Stimulated activated memory B cell treated with anti-CD40 and anti-IgM and Interleukin-4, amounts not matched to agents 10 μg/mL and 1 μg/mL and 100 μg/mL, for 72 hours (primary cell): ENCODE measurements at places on chromosomes 12 and 14.

- ATAC-seq: no peak
Observed at GRCh38 chr12:13442457-13442856, 245.9 kb downstream of the EMP1 start.

- no peak for ATAC-seq
Observed at GRCh38 chr14:88551980-88552431, 2.8 kb downstream of the PTPN21 start.

DNA sequence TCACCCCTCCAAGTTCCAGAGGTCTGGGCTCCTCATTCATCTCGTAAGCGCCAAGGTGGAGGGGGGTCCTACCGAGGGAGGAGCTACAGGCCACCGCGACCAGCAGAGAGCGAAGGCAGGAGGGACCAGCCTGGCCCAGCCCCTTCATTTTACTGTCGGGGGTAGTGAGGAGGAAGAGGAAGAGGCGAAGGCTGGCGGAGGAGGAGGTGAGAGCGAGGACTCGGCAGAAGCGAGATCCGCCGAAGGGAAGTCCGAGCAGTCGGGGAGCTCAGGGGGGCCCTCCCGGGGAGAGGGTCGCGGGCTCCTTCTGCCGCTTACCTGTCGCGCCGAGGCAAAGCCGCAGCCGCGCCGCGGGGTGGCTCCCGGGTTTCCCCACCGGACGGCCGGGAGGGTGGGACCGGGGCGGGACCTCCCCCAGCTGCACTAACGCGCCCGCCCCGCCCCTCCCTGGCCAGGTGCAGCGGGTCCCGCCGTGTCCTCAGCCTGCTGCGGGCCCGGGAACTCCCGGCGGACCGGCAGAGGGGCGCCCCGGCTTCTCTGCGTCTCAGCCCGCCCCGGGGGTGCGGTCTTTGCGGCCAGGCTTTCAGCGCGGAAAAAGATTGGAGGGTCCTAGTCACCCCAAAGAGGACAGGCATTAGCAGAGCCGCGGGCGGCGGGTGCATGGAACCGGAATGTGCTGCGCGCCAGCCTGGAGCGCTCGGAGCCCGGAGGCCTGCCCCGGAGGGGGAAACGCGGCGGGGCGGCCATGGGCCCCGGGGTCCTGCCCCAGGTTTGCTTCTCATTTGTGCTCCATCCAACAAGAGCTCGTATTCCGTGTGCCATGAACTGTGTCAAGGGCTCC, at the start of gene GALNT6:
Gene GALNT6 (minus strand): TSS at position 124 of the 841 bp plus-strand sequence. CDS start 11,625 bp downstream, outside the sequence.
- peak; percentile 81 for ATAC-seq

GRCh38 chr12:98387444-98387843, 127.9 kb upstream of the TMPO start:
- no peak for ATAC-seq

DNA sequence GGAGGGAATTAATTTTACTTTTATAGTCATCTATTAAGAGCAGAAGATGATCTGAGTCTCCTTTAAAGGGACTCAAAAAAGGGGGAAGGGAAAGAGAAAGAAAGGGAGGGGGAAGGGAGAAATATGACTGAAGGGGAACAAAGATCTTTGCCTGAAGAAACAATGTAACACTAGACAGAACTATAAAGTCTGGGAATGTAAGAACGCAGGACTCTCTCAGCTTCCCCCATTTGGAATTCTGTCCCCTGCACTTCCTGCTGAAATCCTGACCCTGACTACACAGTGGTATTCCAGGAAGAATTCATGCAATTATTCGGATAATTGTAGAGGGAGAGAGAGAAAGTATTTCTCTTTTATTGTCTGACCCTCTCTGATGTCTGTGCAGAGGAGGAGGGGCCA, 8.6 kb upstream of the HOXC11 start:
- ATAC-seq: no peak

DNA sequence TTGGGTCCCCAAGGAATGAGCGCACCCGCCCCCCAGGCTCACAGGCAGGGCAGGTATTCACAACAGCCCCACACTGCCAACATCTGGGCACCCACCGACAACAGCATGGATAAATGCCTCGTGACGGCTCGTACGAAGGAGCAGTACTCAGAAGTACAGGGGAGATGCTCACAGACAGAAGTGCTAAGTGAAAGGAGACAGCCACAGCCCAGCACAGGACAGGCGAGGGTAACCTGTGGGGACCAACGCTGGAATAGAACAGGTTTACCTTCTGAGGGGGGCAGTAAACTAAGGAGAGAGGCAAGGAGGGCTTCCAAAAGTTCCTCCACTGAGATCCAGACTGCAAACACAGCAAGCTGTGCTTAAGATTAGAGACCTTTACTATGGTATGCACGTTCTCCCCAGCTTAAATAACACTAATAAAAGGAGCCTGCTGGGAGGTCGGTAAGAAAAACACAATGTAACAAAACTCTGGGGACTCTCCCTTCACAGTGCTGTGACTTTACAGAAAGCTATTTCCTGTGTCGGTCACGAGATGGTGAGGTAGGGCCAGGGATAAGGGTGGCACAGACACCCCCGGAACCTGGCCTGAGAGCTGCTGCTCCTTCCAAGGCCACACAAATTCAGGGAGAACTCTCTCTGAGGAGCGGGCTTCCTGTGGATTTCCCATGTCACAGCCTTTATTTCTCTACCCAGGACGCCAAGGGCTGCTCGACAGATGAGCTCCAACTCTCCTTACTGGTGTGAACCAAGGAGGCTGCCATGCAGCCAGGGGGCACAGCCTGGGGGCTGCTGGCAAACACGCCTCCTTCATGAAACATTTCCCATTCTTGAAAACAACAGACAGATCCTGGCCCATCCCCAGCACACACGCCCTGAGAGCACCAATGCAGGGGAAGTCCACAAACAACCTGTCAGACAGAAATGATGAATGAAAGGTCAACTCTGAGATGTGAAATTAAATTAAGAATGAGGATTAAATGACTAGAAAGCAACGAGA, 26.3 kb downstream of the SLC15A4 start:
- ATAC-seq: peak; percentile 81

GRCh38 chr14:94921882-94922585, 152.1 kb upstream of the GSC start:
- no peak for ATAC-seq
